Right lung (tissue), 10 donors: ENCODE measurements at places on chromosomes 6 and 20. TPM values are rescaled to one million over a fixed set of nuclear protein-coding genes. Genes with fewer than 3 reads are reported as not detected.

DNA sequence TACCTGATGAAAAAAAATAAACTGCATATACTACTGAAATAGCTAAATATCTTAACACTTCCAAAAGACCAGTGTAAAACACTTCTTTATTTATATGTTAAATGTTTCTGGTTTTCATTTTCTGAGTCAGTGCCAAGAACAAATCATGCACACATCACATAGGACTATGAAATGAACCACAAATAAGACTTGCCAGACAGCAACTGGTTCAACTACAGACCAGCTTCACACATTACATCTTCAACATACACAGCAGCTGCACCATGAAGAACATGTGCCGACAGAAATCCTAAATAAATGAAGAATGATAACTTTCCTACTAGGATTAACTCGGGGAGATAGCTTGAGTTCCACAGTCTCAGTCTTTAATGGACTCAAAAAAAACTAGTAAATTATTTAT is 168.3 kb upstream of the STXBP5 start:
- DNase-seq: no peak

GRCh38 chr20:49880724-49881445 is 34.4 kb downstream of the SPATA2 start:
- no peak for DNase-seq

- no peak for DNase-seq
These were observed 25.8 kb upstream of the ARMC2 start for GRCh38 chr6:108822401-108822800.

Gene DDR1
- 93.7 TPM for polyA plus RNA-seq

Gene CST7
- 1.9 TPM for polyA plus RNA-seq
